Activated gamma-delta T cell treated with Interleukin-2 at 50 U/mL for 16 hours (primary cell): ENCODE measurements at places on chromosomes 13 and 19.

GRCh38 chr13:24071016-24071415 is 89.5 kb upstream of the SPATA13 start:
- DNase-seq: no peak

GRCh38 chr19:39428283-39429112 is 7.3 kb downstream of the RPS16 start:
- DNase-seq: no peak

GRCh38 chr13:102678339-102679107 is 16.3 kb downstream of the METTL21C start:
- no peak for DNase-seq

DNA sequence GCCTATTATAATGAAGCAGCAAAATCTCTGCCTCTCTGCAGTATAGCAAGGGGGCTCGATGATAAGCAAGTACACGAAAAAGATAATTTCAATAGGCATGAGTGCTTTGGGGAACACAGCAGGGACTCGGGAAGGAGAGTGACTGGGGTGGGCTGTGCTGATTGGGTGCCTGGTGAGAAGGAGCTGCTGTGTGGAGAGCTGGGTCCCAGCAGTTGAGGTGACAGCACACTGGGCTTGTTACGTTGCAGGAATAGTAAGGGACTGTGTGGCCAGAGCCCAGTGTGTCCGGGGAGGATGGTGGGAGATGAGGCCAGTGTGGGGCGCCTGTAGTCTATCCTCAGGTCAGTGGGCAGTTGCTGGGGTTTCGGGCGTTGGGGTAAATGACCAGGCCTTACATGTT is 17.4 kb downstream of the WDR62 start:
- DNase-seq: no peak

- no peak for DNase-seq
These were observed 50.8 kb downstream of the ZAR1L start for GRCh38 chr13:32264407-32264806.

- no peak for DNase-seq
These were observed 2.1 kb downstream of the SIX5 start for GRCh38 chr19:45766869-45767346.
